ENCODE measurements at places on chromosomes 7 and 10.

GRCh38 chr7:91112902-91113341 lies 151.3 kb upstream of the FZD1 start:
- DNase-seq: no peak

- no peak for DNase-seq
Observed at GRCh38 chr7:5869691-5870090, 10.9 kb upstream of the OCM start.

DNA sequence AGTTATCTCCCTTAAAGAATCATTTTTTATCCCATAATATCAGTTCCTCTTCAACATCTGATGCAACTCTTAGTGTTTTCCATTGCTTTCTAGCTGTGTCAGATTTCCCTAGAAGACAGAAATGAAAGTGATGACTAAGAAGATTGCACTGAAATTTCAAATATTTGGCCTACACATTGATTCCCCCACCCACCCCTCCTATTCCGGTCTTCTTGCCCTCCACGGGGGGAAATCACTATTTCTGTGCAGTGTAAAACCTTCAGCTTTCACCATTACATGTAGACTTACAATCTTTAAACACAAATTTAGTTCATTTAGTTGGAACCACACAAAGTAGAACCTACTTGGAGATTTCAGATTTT lies 63.7 kb upstream of the IL6 start:
- no peak for DNase-seq

DNA sequence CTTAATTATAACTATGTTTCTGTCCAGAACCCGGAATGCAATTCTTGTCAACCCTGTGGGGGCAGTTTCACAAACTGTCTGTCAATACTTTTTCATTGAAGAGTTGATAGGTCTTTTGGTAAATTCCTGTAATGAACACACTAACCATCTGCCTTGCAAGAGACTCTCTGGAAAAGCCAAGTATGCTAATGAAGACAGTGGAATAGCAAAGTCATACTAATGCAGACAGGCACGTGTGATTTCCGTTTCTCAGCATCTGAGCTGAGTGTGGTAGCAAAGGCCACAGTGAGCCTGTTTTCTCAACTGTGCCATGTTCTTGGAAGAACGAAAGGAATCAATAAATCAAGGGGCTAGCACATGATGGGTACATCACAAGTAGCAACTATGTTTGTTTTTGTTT lies 494.1 kb upstream of the NRP1 start:
- DNase-seq: no peak
